ENCODE measurements at places on chromosomes 2 and 18. TPM values are rescaled to one million over a fixed set of nuclear protein-coding genes. Genes with fewer than 3 reads are reported as not detected.

Gene C2orf81
- polyA plus RNA-seq = 2.2 TPM

Gene CYP26B1
- polyA plus RNA-seq = 15.8 TPM

Gene TIGD1
- 6.8 TPM for polyA plus RNA-seq

Gene CPO
- polyA plus RNA-seq = 0.38 TPM

Gene ASAP2
- 17.6 TPM for polyA plus RNA-seq

Gene TPO
- 0.30 TPM for polyA plus RNA-seq

Gene SYT4
- not detected for polyA plus RNA-seq

Gene NT5DC4
- 0.09 TPM for polyA plus RNA-seq

Gene IKZF2
- polyA plus RNA-seq = 4.4 TPM

Gene MARCO
- polyA plus RNA-seq = 1.4 TPM

Gene BOLL
- polyA plus RNA-seq = 1.6 TPM

Gene CREB1
- polyA plus RNA-seq = 34.7 TPM

Gene C2orf92
- polyA plus RNA-seq = 20.7 TPM

All from forelimb muscle (tissue), 1 donor.